M059J (cell line): ENCODE measurements at places on chromosomes 16 and 17.

- no peak for DNase-seq
Observed at GRCh38 chr16:47096297-47096696, 47.4 kb downstream of the NETO2 start.

DNA sequence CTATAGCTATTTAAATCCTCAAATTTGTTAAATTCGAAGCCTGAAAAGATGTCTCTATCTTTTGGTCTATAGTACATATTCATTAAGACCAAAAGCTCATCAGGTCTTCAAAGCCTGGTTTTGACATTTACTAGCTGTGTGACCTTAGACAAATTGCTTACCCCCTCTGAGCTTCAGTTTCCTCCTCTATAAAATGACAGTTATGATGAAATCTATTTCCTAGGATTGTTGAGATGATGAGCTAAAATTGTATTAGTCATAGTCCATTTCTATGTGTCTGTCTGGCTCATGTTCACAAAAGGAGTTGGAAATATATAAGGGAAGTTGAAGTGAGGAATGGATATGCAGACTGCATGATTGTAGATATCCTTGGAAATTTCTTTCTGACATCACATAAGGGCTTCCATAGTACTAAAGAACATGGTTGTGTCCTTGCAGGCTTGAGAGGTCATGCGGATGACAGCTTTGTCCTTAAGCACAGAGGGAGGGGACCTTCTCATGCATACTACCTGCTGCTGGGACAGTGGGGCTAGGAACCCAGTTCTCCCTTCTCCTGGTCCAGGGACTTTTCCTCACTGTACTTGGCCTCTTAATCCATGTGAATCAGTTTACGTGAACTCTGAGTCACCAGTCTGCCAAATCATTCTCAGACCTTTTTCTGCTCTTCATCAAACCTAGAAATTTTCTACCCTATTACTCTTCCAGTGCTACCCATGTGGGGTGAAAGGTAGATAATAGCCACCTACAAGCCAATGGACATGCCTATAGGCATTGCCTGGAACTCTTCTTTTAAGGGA lies 487.5 kb upstream of the SALL1 start:
- DNase-seq, result peak; percentile 68

DNA sequence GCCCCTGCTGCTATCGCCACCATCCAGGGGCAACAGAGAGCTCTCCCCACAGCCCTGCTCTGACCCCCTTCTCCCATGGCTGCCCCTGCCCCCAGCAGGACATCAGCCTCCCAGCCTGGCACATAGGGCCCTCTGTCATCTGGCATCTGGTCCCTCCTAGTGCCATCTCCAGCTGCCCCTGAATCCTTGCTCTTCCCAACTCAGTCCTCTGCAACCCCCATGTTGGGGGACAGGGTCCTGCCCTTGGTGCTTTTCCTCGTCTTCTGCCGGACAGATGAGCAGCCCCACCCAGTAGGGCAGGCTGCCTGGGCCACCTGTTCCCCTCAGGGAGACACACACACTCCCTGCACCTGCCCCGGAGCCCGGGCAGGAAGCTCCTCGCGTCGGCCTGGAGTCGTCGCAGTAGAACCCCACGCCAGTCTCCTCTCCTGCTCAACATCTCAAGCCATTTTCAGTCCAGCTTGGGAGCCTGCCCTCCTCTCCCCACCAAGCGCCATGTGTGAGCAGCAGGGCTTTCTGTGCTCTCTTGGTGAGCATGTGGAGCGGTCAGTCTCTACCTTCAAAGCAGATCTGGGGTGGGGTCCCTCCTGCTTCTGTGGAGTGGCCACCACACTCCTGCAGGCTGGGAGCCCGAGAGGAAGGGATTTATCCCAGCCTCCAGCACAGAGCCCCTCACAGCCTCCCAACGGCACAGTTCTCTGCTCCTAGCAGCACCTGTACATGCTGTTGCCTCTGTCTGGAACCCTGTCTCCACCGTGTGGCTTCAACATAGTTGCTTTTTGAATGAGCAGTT lies 28.2 kb downstream of the TNFRSF13B start:
- DNase-seq, result no peak

DNA sequence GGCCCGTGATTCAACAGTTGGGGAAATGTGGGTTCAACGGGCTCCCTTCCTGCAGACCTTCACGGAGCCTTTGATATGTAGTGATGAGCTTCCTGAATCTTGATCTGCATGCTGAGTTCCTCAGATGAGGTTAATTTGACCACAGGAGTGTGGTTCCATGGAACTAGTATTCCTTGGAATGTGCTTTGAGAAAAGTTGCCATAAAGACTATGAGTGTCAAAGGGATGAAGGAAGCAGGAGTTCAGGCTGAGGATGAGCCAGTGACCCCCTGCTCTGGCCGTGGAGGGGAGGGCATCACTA lies 229.2 kb downstream of the MSI2 start:
- peak; percentile 44 for DNase-seq

DNA sequence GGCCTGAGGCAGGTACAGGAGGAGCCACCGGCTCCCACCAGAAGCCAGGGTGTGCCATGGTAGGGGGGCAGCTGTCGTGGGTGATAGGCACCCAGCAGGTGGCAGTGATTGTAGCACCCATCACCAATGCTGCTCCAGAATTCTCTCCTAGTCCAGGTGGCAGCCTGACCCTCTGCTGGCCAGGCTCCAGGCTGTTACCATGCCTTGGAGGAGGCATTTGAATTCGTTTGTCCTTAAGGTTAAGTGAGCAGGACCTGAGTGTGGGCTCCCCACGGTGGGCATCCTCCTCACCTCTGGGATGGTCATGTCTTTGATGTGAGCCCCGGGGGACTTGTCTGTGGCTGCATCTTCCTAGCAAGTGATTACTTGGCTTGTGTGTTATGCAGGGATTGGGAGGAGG lies 59.4 kb downstream of the RGS9 start:
- no peak for DNase-seq

DNA sequence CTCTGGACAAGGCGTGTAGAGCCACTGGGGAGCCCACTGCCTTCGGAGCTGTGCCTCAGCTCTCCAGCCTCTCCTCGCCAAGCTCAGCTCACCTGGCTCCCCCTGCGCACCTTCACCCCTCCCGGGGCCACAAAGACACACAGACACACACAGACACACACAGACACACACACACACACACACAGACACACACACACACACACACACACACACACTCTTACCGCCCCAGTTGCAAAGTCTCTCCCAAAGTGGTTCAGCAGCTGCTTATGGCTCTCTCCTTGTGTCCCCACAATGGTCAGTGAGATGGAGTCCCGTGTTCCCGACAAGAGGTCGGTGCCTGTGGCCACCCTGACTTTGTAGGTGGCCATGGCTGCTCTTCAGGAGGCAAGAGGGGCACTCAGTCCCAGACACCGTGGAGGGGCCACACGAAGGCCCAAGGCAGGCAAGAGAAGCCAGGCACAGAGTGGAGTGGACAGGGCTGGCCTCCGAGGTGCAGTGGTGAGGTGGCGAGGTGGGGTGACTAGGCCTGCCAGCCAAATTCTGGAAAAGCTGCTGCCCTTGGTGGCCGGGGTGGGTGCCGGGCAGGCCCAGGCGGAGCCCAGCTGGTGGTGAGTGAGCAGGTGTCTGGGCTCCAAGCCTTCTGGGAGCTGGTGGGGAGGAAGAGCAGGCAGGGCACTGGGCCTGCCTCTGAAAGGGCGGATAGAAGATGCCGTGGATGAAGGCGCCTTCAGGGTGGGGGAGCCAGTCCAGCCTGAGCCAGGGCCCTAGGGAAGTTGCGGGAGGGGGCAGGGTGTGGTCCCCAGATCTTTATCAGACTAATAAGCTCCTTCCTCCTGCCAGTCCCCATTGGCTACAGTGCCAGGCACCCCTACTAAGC lies at the start of gene ALOX12B:
Gene ALOX12B (minus strand): TSS at position 642 of the 877 bp plus-strand sequence. CDS start 274 bp downstream, at position 368.
- DNase-seq, result no peak
